ENCODE measurements at places on chromosomes 3 and 15.

DNA sequence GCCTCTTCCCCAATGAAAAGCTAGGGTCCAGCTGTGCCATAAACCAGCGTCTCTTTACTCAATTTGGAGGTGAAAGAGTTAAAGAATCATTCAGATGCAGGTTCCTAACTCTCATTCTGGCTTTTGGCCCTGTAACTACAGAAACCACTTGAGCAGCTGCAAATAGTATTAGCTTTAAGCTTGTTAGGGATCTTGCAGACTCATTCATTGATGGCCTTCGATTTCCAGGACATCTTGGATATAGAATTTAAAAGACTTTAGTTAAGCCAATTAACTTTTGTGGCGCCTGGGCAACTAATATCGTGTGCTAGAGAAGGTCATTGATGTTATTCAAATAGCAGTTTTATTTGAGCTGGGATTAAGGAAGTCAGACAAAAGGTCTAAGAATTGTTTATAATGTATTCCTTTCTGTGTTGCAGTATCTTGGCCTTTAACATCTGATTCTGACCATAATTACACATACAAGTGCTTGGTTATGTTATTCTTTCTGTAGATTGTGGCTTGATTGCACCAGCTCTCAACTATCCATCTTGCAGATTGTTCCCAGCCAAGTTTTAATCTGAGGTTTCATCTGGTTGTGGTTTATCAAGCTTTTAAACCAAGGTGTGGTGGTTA is 185.3 kb downstream of the CACNA2D3 start:
- DNase-seq = no peak

DNA sequence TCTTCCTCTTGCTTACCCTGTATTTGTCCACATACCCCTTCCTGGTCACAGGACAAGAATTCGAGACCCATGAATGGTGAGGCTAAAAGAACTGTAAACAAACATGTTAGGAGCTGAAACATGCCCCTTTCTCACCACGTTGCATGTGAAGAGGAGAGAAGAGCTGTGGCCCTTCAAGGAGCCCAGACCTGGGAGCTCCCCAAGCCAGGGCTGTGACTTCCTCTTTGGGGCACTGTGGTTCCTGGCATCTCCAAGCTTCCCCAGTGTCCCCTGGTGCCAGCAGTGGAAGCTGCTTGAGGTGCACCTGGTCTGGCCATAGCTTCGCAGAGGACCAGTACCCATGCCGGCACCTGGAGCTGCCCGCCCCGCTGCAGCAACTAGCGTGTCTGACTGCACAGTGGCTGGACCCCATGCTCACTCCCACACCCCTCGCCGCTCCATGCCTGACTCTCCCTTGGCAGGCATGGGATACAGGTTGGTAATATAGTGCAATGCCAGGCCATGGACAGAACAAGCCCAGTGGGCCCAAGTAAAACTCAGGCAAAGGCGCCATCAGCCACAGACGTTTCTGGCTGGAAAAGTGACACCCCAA is 9.9 kb downstream of the SPCS1 start:
- DNase-seq = no peak

- no peak for DNase-seq
These were observed 40.1 kb downstream of the ITGB5 start for GRCh38 chr3:124847051-124847450.

DNA sequence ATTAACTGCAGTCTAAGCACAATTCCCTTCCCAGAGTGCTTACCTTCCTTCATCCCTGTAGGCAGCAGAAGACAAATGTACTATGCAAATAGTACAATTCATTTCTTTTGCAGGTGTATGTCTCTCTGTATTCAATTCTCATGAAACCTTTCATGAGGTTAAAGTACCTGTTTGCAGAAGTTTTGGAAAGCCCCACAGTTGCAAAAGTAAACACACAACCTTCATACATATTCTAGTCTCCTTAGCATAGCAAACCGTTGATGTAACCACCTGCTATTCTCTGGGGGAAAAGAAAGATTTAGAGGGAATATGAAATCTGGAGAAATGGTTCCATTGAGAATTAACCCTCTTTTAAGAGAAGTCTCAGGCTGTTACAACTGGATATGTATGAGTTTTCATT is 200.3 kb upstream of the SUCLG2 start:
- DNase-seq = no peak

DNA sequence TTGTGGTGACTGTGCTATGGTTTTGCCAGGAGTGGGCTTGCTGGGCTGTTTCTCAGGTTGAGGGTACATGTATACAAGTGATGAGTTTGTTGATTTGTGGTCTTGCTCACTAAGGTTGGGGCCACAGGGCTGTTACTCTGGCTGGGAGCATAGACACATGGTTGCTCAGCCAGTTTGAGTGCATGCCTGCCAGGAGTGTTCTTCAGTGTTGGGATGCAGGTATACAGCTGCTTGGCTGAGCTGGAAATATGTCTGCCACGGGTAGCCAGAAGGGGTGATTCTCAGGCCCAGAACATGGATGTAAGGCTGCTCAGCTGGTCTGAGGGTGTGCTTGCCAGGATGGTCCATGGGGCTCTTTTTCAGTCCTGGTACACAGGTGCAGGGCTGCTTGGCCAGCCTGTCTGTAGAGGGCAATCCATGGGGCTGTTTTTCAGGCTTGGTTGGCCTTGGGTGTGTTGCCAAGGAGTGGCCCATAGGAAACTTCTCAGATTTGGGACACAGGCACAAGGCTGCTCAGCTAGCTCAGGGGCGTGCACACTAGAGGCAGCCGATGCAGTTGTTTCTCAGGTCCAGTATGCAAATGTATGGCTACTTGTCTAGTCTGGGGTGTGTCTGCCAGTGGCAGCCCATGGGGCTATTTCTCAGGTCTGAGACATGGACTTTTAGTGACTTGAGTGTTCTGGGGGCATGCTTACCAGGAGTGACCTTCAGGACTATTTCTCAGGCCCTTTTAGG is 5.3 kb upstream of the ARHGAP31 start:
- no peak for DNase-seq

DNA sequence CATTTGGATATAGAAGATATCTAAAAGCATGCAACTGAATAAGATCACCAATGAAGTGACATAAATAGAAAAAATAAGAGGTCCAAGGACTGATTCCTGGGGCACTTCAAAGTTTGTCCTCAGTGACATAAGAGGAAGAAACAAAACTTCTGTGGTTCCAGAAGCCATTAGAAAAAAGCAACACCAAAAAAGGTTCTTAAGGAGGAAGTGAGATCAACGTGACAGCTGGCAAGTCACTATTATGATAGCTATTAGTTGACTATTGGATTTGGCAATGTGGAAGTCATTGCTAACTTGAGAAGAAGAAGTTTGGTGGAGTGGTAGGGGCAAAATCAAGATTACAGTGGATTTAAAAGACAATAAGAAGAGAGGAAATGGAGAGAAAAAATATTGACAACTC is 1098.3 kb downstream of the NAALADL2 start:
- no peak for DNase-seq

GRCh38 chr15:74868059-74868458 is 5.1 kb downstream of the SCAMP2 start:
- DNase-seq = no peak

GRCh38 chr15:41423979-41424659 is 7.2 kb downstream of the RTF1 start:
- no peak for DNase-seq

DNA sequence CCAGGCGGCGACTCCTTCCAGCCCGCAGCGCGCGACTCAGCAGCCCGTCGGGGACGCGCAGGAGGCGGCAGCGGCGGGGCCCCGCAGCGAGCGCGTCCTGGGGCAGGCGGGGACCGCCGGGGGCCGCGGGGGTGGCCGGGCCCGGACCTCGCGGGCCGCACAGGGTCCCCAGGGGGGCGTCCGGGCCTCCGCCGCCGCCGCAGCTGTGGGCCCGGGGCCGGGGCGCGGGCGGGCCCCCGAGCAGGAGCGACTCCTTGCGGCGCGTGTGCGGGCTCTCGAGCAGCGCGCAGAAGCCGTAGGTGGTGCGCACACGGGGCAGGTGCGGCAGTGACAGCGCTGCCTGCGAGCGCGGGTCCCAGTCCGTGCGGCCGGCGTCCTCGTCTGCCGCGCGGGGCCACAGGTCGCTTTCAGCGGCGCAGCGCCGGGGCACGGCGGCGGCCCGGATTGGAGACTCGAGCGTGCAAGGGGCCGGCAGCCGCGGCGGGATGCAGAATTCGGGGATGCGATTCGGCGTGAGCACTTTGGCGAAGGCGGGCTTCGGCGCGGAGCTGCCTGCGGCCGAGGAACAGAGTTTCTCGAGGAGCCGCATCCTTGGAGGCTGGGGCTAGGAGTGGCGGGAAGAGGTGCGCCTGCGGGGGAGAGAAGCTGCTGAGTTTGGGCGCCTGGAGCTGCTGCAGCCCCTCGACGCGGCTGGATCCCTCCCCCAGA is 535 bp downstream of the C2CD4B start:
- DNase-seq = no peak

- DNase-seq = no peak
These were observed 983.8 kb downstream of the SI start for GRCh38 chr3:164094546-164094945.
